ENCODE measurements at places on chromosomes 2 and 18. TPM values are rescaled to one million over a fixed set of nuclear protein-coding genes. Genes with fewer than 3 reads are reported as not detected.

- DNase-seq, result peak; percentile 24
Measured at GRCh38 chr2:134142903-134143302, 111.0 kb upstream of the MGAT5 start.

DNA sequence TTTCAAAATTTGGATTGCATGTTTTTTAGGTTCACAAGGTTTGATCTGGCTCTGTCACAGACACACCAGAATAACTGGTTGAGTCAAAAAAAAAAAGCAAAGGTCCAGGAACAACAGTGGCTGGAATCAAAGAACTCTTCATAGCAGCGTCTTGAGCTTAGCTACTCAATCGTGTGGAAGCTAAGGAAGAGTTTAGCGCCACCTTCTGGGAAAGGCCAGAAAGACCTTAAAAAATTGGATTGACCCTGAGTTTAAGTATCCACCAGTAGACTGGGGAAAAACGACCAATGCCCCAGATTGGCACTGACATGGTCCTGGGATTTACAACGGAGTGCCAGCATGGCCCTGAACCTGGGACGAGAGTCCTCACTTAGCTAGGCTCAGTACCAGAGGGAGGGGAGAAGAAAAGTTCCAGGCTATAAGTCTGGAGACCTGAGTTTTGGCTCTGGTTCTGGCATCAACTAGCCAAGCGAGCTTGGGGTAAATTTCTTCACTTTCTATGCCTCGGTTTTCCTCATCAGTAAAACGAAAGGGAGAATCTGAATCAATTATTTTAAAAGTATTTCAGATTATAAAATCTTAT lies 71.1 kb upstream of the TFCP2L1 start:
- peak; percentile 23 for DNase-seq

DNA sequence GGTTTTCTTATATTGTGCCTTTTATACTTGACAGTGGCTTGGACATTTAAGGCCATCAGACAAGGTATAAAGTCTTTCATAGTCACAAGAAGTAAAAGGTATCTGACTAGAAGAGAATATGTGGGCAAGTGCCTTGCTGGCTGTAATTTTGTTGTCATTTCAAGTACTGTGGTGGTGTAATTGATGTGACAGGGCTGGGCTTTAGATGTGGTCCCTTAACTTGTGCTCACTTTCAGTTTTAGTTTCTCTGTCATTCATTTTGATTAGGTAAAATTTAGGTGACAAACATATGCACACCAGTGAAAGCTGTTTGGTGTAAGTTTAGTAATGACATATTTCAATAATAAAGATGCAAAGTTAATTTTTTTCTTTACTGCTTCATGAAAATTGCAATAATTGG lies 31.2 kb upstream of the TBR1 start:
- DNase-seq, result no peak

DNA sequence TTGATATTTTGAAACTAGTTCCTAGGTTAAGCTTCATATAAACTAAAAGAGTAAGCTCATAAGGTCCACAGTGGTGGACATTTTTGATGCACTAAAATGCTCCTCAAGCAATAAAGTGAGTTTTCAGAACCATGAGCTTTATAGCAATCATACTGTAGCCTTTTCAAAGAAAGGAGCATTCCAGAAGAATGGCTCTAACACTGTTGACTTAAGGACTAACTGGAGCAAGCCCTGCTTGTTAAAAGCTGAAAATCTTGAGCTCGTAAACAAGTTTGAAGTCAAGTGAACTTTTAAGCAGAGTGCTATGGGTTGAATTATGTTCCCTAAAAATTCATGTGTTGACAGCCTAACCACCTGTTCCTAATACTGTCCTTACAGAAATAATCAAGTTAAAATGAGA lies 38.0 kb downstream of the KYNU start:
- DNase-seq, result no peak

DNA sequence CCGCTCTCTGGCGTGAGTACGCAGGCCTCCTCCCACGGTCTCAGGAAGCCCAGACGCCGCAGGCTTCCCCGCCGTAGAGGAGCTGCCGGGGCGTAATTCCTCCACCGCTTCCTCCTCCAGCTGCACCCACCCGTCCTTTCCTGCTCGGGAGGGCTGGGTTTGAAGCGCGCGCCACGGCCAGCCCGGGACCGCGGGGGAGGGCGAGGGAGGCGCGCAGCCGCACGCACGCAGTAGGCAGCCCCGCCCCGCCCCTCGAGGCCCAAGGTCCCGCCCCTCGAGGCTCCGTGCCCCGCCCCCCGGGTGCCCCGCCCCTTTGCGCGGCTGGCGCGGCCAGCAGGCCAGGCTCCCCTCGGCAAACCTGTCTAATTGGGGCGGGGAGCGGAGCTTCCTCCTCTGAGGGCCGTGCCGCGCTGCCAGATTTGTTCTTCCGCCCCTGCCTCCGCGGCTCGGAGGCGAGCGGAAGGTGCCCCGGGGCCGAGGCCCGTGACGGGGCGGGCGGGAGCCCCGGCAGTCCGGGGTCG lies at the start of gene MALT1:
Gene MALT1 (plus strand): TSS at position 355 of the 521 bp plus-strand sequence. CDS start 179 bp downstream, outside the sequence.
- peak; percentile 91 for DNase-seq

The EEF1B2 gene
- total RNA-seq, result 425 TPM

The PFN4 gene
- not detected for total RNA-seq

The MCFD2 gene
- 165 TPM for total RNA-seq
